Cerebellar cortex (tissue), 1 donor: ENCODE measurements at places on chromosomes 2 and 18.

DNA sequence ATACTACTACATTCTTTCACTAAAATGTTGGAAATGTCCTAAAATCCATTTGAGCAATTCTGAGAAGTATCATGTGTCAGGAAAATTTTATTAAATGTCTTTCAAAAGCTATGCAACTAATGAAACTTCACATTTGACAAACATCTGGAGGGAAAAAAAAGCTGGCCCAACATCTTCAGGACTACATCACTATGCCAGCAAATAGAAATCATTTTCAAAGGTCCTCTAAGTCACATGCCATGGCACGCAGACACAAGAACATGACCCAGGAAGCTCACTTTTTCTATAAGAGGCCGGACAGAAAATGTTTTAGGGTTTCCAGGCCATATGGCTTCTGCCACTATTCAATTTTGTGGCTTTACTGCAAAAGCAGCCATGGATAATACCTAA lies 11.6 kb downstream of the KANSL3 start:
- no peak for DNase-seq

DNA sequence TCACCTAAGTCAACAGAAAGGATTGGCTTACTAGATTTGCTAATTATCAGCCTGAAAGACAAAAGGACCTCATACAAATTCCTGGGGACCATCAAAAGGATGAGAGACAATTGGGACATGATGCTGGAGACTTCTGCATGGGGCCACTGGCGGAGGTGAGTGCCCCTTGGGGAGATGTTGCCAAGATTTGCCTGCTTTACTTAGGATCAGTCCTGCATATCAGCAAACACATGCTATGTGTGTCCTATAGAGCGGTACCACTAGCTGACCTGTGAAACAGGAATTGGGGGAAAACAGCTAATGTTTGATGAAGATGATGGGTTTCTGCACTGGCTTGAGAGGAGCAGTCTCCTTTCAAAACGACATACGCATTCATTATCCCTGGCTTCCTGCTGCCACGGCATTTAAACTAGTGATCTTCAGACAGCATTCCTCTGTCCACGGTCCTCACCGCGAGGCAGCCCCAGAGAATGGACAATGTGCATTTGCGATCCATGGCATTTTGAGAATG lies 104.2 kb downstream of the TGIF1 start:
- DNase-seq, result no peak

GRCh38 chr18:4412286-4412685 lies 42.8 kb downstream of the DLGAP1 start:
- DNase-seq, result peak; percentile 78

GRCh38 chr18:23260926-23261590 lies 125.8 kb downstream of the CABLES1 start:
- DNase-seq, result no peak

GRCh38 chr18:37612524-37613252 lies 47.1 kb upstream of the CELF4 start:
- DNase-seq, result peak; percentile 3

- DNase-seq, result no peak
These were observed 129.4 kb downstream of the TNS1 start for GRCh38 chr2:217873371-217873770.

GRCh38 chr2:232405943-232406510 lies 617 bp upstream of the ALPG start:
- no peak for DNase-seq

- DNase-seq, result peak; percentile 45
These were observed 6.1 kb downstream of the SMAD7 start for GRCh38 chr18:48944634-48945033.

DNA sequence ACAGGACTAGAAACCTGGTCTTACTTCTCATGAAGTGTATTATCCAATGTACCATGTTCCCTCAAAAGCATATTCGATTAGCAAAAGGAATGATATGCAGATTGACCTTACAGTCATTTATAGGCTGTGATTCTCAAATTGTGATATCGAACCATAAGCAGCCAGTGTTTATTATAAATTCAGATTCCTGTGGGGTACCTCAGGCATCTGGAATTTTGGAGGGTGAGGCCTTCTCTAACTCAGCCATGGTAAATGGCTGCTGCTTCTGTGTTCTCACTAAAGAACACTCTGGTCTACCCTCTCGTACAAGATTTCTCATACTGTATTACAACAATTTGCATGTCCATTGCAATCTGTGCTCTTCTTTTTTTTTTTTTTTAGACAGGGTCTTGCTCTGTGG lies 84.5 kb downstream of the PRPF40A start:
- no peak for DNase-seq

GRCh38 chr2:229330952-229331351 lies 59.9 kb upstream of the PID1 start:
- DNase-seq, result no peak

DNA sequence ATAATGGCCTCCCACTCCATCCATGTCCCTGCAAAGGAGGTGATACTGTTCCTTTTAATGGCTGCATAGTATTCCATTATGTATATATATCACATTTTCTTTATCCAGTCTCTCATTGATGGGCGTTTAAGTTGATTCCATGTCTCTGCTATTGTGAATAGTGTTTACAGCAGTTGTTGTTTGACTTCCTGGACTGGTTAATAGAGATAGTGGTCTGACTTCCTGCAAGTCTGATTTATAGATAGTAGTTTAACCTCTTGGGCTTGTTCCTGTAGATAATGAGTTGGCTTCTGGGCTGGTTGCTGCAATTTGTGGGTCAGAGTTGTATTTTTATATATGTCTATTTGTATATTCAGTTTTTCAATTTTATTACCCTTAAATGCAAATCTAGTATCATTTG lies 145.4 kb downstream of the ARL6IP6 start:
- no peak for DNase-seq

DNA sequence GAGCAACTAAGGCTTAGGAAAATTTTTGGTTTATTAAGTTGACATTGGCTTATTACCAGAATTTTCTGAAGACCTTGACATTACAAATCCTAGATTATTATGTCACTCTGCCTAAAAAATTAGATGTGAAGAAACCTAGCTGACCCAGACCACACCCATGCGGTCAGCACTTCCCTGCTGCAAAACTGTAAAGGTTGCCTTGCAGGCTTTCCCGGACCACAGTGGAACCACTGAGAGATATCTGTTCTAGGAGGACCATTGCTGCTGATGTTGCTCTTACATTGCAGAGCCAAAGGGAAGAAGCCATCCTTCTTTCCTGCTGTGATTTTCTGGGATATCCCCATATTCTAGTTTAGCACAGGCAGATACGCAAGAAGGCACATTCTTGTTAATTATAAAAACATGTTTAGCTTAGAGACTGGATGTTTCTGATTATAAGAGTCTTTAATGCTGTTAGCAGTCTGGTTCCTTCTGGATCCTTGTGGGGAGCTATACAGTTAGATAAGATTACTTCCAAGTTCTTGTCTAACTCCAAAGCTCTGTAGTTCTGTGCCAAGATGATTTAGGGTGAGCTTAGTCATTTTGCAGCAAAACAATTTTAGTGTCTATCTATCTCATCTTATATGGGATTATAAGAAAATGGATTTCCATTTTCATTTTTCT lies 70.2 kb downstream of the AOX1 start:
- DNase-seq, result no peak
